A172 (cell line): ENCODE measurements at places on chromosomes 12 and 14. TPM values are rescaled to one million over a fixed set of nuclear protein-coding genes. Genes with fewer than 3 reads are reported as not detected.

GRCh38 chr14:44149597-44149996, 357.5 kb downstream of the FSCB start:
- DNase-seq = peak; percentile 26

- DNase-seq = peak; percentile 5
Observed at GRCh38 chr14:91649930-91650329, 82.0 kb downstream of the CATSPERB start.

WNT5B gene
- 10.1 and 10.3 TPM in 2 replicates for total RNA-seq

GRCh38 chr14:22384167-22384549, 204.9 kb downstream of the DAD1 start:
- DNase-seq = no peak

- DNase-seq = peak; percentile 47
Observed at GRCh38 chr12:75706786-75707605, 195.6 kb upstream of the KRR1 start.

INHBC gene
- not detected in 2 replicates for total RNA-seq
